ENCODE measurements at places on chromosomes 1 and 21.

GRCh38 chr1:34396042-34396441, 219.3 kb downstream of the C1orf94 start:
- peaks cover 2% of the 10 kb centered on the region for H3K27me3 ChIP-seq
- H3K4me1 ChIP-seq: no peaks in the 10 kb centered on the region
- H3K36me3 ChIP-seq: no peaks in the 10 kb centered on the region
- no peak for DNase-seq
- no peak overlapping the region for H3K4me3 ChIP-seq
- H3K27ac ChIP-seq: no peak overlapping the region

DNA sequence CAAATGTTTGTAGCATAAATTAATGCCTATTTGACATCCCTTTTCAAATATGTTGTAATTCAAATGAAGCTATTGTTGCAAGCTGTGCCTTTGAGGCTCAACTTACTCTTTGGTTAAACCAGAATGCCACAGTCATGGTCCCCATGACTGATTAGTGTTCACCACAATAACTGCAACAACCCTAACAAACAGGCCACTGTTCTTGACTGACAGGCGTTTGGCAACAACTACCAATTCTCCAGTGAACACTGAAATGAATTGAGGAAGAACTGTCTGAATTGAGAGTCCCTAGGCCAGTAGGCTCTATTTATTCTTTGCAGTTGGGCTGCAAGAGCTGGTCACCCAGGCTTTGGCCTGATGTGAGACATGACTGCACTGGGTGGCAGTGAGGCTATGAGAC, 6.6 kb upstream of the TMEM167B start:
- H3K4me3 ChIP-seq: no peak overlapping the region

DNA sequence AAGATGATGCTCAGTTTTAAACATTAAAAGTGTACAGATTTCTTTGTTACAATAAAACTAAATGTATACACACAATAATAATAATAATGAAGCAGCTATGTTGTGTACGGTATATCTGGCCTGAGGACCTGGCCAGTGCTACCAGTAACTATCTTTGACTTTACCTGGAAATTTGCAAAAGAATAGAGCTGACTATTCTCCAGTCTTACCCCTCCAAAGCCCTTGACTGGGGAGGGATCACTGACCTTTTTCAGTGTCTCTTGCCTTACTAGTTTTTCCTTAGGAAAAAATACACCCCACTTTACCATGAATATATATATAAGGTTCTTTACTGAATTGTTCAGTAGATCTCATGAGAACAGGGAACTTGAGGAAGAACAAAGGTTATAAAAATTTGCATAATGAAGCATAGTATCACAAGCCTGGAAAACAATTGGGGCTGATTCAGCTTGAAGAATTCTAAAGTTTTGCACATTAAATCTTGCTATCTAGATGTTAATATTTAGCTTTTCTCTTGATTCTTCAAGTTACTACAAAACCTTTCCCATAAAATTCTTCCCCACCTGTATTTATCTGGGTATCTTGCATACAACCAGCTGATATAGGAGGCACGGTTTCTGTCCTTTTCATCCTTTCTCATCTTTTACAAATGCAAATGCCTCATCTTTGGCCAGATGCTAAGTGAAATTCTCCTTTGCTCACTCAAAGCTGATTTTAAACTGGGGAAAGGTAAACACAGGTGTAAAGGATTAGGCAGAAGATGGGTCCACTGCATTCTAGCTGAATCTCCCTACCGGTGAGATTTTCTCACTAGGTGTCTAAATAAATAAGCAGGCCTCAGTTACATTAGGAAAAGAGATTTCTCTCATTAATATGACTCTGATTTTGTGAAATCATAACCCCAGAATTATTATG, 25.0 kb upstream of the SLAMF1 start:
- H3K4me1 ChIP-seq: no peaks in the 10 kb centered on the region
- no peak overlapping the region for H3K27ac ChIP-seq
- no peak overlapping the region for H3K4me3 ChIP-seq
- no peaks in the 10 kb centered on the region for H3K27me3 ChIP-seq

DNA sequence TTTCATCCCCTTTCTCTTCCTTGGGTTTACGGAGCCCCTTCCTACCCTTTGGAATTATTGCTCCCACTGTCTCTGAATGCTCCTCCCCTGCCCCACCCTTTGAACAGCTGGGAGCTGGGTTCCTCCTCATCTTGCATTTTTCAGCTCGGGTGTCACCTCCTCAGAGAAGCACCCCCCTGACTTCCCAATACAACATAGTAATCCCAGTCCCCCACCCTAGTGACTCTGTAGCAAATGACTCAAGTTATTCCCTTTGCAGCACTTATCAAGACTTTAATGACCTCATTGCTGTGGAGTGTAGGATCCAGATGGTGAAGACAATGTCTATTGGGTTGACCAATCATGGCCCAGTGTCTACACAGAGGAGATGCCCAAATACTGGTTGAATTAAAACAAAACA, 8.9 kb upstream of the VWA5B1 start:
- DNase-seq: no peak
- H3K27me3 ChIP-seq: no peaks in the 10 kb centered on the region
- H3K4me3 ChIP-seq: no peak overlapping the region
- no peaks in the 10 kb centered on the region for H3K36me3 ChIP-seq

DNA sequence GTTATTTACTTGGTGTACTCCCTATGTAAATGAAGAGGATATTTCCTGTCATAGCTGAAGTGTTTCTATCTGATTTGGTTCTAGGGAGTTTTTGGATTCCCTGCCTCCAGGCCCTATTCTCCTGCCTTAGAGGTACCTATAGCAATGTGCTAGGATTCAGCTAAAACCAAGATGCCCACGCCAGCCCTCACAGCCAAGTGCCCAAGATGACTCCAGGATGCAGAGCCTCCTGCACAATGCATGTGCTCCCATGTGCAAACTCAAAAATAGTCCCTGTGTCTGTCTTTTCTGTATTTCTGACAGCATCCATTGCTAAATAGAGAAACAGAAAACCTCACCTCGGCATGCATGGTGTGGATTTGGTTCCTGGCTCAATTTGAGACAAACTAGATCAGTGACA, 887 bp upstream of the TARBP1 start:
- no peaks in the 10 kb centered on the region for H3K36me3 ChIP-seq
- H3K4me3 ChIP-seq: no peak overlapping the region
- peaks cover 4% of the 10 kb centered on the region for H3K4me1 ChIP-seq
- no peaks in the 10 kb centered on the region for H3K27me3 ChIP-seq

- H3K36me3 ChIP-seq: no peaks in the 10 kb centered on the region
- H3K4me3 ChIP-seq: no peak overlapping the region
- no peak overlapping the region for H3K27ac ChIP-seq
- H3K27me3 ChIP-seq: no peaks in the 10 kb centered on the region
- DNase-seq: no peak
These were observed 29.0 kb downstream of the GRHL3 start for GRCh38 chr1:24348196-24348595.

DNA sequence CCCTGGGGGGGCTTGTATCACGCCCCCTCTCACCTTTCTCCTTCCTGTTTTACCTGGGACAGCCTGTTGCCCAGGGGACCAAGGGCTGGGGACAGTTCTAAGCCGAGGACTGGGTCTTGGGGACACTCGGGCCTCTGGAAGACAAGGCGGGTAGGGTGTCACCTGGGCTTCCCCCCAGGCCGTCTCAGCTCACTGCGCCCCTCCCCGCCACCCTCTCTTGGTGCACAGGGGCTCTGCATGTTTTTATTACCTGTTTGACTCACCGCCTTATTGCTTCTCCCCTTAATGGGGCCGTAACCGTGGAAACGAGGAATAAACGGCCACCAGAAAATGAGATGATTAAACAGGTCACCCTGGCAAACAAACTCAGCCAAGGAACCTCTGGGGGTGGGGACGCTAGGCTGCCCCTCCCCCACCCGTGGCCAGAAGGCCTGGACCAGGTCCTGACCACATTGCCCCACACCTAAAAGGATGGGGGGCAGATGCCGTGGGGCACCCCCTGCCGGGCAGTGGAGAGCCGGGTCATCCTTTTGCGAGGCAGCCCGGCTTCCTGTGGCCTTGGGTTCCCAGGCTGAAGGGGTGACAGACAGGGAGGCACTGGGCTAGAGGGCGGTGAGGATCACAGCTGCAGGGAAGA, 109.9 kb downstream of the CASZ1 start:
- H3K27ac ChIP-seq: peak overlapping the region; percentile 76
- H3K4me3 ChIP-seq: no peak overlapping the region
- no peaks in the 10 kb centered on the region for H3K27me3 ChIP-seq
- H3K36me3 ChIP-seq: no peaks in the 10 kb centered on the region
- DNase-seq: no peak
- peaks cover 100% of the 10 kb centered on the region for H3K4me1 ChIP-seq

DNA sequence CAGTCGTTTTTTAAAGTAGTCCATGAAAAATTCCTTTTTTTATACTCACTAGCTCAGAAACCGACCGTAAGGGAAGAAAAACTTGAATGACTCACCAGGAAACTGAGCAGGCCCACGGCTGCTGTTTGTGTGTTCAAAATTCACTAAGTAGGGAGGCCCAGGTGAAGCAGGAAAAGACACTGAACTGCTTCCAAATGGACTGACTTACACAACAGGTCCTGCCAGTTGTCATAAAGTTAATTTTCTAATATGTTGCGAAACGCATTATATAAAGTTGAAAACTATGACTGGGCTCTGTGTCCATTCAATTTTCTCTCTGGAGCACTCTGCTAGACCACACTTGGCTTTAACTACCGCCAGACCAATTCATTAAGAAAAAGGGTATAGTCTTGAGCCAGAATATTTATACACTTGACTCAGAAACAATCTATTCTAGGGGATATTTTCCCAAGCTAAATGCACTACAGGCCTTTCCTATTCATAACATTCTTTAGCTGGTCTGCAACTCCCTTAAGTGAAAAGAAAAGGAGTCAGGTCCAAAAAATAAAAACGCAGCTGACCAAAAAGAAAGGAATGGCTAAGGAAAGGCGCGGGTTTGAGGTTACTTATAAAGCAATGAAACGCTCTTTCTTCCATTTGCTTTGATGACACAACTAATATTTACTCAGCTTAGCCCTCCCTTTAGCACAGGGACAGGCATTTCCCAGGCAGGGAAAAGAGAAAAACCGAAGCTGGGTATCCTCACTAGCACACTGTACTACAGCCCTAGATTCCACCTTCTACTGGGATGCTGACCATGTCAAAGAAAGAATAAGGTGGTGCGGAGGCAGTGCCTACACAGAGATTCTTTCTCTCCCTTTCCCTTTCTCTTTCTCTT, 306.3 kb upstream of the ESRRG start:
- no peak overlapping the region for H3K4me3 ChIP-seq
- no peak overlapping the region for H3K27ac ChIP-seq
- DNase-seq: no peak
- H3K27me3 ChIP-seq: no peaks in the 10 kb centered on the region
